Myocyte (in vitro differentiated cells): ENCODE measurements at places on chromosomes 7 and 10. TPM values are rescaled to one million over a fixed set of nuclear protein-coding genes. Genes with fewer than 3 reads are reported as not detected.

- no peak for DNase-seq
Measured at GRCh38 chr10:14705548-14706230, 69.0 kb downstream of the FAM107B start.

DNA sequence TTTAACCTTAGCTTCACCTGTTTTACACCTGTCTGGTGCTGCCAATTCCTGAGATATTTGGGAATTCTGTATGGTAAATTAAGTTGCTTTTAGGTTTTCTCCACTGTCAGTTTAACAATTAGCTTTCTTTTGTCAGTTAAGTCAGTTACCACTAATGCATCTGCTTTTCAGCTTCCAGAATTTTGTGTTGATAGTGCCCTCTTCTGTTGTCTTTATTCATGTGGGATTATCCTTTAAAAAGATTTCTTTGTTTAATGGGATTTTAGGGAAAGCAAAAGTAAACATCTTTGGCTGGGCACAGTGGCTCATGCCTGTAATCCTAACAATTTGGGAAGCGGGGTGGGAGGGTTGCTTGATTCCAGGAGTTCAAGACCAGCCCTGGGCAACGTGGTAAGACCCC, 8.1 kb downstream of the TFAM start:
- DNase-seq: no peak

DNA sequence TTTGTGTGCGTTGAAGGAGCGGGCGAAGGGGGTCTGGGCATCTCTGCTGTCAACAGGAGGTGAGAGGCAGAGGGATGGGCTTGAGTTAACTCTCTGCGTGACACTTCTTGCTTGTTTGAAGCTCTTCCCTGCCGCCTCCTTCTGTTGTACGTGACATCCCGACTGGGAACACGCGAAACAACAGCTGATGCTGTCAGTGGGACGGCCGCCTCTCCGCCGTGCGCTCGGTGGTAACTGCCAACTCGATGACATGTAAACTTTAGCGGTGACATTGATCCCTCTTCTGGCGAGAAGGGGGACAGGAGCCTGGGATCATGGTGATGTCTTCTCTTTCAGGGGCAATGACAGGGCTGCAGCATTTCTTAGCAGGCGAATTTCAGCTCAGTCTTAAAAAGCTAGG, 394.5 kb downstream of the TYW1 start:
- peak; percentile 37 for DNase-seq

- DNase-seq: no peak
Measured at GRCh38 chr10:130193493-130194193, 57.5 kb downstream of the GLRX3 start.

DNA sequence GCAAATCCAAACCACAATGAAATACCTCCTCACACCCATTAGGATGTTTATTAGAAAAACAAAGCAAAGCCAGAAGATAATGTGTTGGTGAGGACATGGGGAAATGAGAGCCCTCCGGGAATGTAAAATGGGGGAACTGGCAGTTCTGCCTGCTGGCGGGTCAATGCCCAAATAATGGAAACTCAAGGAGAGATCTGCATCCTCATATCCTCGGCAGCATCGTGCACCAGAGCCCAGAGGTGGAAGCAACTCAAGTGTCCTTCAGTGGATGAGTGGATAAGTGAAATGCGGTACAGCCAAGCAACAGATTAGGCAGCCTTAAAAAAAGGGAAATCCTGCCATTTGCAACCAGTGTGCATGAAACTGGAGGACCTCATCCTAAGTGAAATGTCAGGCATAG, 325.2 kb downstream of the WDR37 start:
- no peak for DNase-seq

DNA sequence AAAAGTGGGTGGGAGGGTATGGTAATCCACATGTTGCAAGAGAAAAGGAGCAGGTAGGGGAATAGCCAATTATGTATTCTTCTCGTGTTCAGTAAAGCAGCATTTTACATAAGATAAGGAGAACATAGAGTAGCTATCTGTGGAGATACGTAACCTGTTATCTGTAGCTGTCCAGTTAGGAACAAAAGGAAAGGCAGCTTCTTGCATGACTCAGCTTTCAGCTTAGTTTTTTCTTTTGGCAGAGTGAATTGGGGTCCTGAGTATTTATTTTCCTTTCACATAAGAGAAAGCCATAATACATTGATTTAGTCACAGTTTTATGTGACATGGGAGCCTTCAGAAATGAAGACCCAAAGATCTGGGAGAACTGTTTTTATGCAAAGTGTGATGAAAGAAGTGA, 116.7 kb upstream of the IMMP2L start:
- no peak for DNase-seq

GRCh38 chr7:138519061-138519798, 59.2 kb downstream of the TRIM24 start:
- no peak for DNase-seq

DNA sequence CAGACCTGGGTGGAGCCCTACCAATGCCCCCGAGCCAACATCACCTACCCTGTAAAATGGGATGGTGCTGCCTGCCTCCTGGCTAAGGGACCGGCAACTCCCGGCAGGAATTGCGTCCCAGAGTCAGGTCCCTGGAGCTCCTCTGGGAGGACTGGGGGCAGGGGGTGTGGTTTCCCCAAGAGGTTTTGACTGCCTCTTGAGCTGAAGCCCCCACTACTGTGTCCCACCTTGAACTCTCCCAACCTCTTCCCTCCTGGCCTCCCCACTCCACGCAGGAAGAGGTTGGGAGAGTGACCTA, 1.3 kb downstream of the SH2B2 start:
- DNase-seq: no peak

GRCh38 chr7:3605222-3605621, 304.2 kb downstream of the SDK1 start:
- DNase-seq: peak; percentile 27

DNA sequence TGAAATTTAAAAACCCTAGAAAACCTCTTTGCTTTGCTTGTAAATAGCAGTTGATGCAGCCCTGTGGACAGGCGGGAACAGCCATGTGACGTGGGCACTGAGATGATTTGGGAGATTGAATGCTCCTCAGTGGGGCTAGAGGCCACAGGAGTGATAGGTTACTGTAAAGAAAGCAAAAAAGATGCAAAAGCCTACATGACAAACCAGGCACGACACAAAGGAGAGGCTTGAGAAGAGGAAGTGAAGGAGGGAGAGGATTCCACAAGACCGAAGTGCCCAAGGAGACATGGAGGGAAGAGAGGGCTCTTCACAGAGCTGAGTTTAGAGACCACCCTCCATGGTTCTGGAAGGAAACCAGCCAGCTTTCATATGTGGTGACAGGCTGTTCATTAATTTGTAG, 25.7 kb downstream of the IKZF1 start:
- DNase-seq: no peak

DNA sequence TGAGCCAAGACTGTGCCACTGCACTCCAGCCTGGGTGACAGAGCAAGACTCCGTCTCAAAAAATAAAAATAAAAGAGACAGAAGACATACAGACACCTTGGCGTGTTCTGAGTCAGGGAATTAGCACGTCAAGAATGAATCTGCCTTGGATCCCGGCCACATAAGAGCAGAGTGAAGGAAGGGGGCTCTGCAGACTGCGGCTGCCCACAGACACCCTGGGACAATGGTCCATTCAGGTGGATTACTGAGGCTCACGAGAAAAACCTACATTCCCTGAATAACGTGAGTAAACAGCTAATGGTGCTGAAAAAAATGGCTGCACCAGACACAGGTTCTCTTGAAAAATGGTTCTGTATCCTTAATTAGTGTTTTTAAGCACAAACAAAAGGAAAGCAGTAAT, 100.1 kb upstream of the FGFR2 start:
- no peak for DNase-seq

- peak; percentile 32 for DNase-seq
Measured at GRCh38 chr7:141151746-141152145, 77.9 kb downstream of the TMEM178B start.

DNA sequence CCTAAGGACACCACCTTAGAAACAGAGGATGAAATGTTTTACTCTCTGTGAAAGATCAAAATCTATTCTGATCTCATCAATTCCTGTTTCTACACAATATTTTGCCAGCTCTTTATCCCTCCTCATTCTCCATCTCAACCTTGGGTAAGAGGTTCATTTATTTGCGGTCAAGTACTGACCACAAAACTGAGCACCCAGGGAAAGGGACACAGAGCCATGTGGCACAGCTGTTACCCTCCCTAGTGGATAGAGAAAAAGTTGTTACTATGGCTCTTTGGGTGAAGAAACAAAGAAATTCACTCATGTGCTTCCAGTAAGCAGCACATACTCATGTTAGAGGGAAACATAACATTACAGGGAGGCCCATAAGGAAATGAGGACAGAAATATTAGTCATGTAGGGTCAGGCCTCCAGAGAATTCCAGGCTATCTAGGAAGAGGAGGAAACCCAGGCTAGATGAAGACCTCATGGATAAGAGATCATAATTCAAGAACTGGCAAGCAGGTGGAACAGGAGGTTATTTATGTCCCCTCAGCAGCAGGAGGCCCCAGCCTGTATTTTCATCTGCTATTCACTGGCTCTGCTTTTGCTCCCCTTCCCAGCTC, 114.5 kb downstream of the ATE1 start:
- peak; percentile 76 for DNase-seq

DNA sequence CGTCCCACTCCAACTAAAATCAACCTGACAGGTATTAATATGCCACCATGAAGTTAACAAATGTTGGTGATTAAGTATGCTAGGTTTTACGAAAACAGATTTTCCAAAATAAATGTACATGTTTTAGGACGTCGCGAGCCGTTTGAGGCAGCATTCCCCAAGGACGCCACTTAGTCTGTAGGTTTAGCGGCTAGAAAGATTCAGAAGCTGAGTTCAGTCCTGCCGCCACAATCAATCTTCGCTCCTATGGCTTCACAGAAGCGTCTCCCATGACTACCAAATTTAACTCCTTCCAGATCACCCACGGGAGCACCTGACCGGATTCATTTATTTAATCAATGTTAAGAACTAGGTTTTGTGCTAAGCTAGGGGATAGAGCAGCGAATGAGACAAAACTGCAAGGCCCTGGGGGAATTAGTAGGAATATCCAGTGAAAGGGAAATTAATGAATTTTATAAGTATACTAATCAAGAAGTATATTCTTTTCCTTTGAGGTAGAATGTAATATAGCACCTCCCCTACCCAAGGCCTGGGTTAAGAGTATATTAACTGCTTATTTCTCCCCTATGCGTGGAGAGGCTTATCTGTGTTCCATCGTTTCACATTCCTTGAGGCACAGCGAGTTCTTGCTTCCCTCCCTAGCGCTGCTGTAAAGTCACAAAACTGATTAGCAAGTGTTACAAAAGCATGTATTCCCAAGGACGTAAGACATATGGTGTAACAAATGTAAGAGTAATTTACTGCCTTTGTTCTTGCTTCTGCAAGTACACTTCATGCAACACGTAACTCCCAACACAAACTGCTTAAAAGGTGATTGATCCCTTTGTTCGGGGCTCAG, 994 bp upstream of the CYP51A1 start:
- DNase-seq: no peak

DNA sequence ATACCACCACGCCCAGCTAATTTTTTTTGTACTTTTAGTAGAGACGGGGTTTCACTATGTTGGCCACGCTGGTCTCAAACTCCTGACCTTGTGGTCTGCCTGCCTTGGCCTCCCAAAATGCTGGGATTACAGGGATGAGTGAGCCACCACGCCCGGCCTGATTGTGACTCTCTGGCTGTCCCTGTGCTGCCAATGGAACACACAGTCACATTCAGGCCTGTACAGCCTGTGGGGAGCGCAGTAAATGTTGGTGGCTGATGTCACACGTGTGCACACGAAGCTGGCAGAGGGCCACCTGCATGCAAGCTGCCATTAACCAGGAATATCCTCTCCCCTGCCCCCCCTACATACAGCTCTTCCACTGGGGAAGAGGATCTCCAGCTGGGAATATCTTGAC, 22.1 kb downstream of the POLL start:
- DNase-seq: no peak

DNA sequence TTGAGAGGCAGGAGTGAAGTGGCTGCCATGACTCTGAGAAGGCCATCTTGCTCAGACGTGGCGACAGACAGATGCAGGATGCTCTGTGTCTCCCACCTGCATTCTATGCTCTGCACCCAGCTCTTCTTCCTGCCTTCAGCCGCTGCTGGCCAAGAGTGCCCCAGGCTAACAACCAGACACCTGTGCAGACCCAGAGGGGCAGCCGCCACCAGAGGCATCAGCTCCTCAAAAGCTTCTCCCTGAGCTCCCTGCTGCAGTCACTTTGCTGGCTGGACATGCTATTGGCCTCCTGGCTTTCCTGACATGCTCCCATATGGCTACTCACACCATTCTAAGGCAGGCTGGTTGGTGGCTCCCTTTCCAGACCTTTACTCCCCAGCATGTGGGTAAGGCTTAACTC, 70.6 kb upstream of the GRB10 start:
- DNase-seq: no peak

- DNase-seq: no peak
Measured at GRCh38 chr10:57830877-57831560, 436.7 kb downstream of the IPMK start.

GRCh38 chr10:89283025-89283935, 18.6 kb upstream of the IFIT2 start:
- peak; percentile 80 for DNase-seq

- no peak for DNase-seq
Measured at GRCh38 chr10:72061491-72061890, 26.9 kb downstream of the SPOCK2 start.

DNA sequence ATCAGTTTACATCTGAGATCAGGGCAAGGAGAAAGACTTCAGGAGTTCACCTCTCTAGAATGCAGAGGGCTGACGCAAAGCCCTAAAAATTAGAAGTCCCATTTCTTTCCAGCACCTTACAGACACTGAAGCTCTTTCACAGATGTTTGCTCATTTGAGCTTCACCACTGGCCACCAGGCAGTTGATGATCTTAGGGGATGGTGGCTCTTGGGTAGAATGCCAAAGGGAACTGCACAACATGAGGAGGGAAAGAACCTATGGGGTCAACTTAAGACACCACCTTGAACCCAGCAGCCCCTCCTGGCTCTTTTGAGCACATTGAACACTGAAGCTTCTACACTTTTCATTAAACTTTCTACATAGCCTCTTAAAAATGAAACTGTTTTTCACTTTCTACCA, 390.3 kb upstream of the CELF2 start:
- DNase-seq: no peak

GRCh38 chr10:8379906-8380832, 325.7 kb downstream of the GATA3 start:
- no peak for DNase-seq

DNA sequence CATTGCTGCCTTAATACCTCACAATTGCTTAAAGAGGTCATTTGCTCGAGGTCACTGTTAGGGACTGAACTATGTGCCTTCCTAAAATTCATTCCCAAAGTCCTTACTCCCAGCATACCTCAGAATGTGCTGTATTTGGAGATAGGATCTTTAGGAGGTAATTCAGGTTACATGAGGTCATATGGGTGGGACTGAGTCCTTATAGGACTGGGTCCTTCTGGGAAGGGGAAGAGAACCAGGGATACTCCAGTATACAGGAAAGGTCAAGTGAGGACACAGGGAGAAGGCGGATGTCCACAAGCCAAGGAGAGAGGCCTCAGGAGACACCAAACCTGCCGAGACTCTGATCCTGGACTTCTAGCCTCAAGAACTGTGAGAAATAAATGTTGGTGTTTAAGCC, 253.3 kb downstream of the PRPF18 start:
- DNase-seq: no peak

Gene CYP3A4
- total RNA-seq: 0.11 TPM in 1 of 2 replicates, not detected in the other

Gene LRRC61
- total RNA-seq: not detected in 2 replicates

Gene PSD
- 0.10 and 0.32 TPM in 2 replicates for total RNA-seq

Gene TMEM229A
- not detected in 2 replicates for total RNA-seq

Gene OTUD1
- total RNA-seq: 7.7 and 15.0 TPM in 2 replicates

Gene GPC2
- total RNA-seq: 60.4 and 65.3 TPM in 2 replicates

Gene IQUB
- 0.99 and 1.1 TPM in 2 replicates for total RNA-seq

Gene ADIRF
- total RNA-seq: 0.57 and 1.3 TPM in 2 replicates

Gene ASZ1
- not detected in 2 replicates for total RNA-seq

Gene CPVL
- 0.47 and 0.62 TPM in 2 replicates for total RNA-seq

Gene GHRHR
- total RNA-seq: not detected in 2 replicates

Gene TEX36
- not detected in 2 replicates for total RNA-seq

Gene ADRA2A
- 0.31 and 1.3 TPM in 2 replicates for total RNA-seq

Gene SPDYE2B
- not detected in 2 replicates for total RNA-seq
